Fibroblast of skin of back (primary cell): ENCODE measurements at places on chromosomes 2 and 18.

DNA sequence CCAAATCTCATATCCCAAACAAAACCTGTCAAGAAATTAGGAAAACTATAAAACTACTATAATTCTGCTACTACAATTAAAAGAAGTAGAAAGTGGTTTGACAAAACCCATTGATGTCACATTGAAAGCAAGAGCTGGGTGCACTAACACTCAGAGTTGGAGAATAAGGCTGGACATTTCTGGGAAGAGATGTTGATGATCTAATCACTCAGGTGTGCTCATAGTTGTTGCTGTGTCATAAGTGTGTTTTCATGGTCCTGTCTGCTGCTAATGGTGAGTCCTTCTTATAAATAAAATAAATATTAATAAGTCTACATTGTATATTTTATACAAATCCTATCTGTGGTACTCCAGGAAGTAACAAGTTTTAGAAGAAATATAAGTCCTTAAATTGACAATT, 168.2 kb upstream of the LRP1B start:
- no peak for DNase-seq

DNA sequence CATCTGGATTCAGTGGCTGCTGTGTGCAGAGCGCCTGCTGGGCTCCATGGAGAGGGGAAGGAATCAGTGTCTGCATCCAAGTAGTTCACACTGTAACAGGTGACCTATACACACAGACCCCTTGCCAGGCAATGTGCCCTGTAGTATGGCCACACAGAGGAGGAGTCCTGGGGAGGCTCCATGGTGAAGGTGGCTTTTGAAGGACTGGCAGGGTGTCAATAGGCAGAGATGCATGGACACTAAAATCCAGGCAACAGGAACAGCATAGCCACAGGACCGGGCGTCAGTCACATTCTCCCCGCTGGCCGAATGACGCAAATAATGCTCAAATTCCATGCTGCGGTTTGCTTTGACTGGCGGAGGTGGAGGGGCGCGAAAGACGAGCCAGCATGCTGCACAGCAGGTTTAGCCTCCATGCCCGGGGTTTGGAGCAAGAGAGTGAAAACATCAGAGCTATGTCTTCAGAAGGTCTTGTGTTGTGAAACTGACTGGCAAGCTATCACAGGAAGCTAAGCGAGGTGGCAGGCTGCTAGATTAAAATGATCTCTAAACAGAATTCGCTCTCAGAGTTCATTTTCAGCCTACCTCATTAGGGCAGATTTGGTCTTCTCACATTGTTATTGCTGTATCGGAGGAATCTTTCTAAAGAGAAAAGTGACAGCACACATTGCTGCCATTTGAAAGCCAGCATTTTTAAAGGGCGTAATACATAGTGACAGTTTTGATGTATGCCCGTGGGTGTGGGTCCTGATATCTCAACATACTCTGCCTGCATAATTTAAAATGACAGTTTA, 1.2 kb upstream of the CHMP1B start:
- peak; percentile 91 for DNase-seq

DNA sequence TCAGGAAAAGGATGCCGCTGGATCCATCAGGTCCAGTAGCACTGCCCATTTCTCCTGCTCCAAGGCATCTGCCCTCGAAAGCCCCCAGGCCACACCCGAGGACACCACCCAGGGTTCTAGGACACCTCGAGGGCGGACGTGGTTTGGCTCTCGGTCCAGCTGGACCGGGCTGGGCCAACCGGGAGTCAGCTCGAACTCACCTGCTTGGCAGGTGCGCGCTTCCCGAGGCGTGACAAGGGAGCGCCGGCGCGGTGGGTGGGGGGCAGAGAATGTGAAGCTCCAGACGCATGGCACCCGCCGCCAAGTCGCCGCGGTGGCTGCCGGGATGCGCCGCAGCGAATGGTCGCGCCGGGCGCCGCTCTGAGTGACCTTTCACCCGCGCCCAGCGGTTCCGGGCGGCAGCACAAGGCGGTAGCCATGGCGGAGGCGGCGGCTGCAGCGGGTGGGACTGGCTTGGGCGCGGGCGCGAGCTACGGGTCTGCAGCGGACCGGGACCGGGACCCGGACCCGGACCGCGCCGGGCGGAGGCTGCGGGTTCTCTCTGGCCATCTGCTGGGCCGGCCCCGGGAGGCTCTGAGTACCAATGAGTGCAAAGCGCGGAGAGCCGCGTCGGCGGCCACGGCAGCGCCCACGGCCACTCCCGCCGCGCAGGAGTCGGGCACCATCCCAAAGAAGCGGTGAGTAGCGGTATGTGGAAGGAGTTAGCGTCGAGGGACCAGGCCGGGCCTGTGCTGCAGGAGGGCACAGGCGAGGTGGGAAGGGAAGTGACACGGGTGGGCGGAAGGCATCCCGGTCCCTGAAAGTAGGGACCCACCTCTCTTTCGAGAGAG, at the start of gene AGPS:
Gene AGPS (plus strand): TSS at position 401 of the 830 bp plus-strand sequence. CDS start 17 bp downstream, at position 418.
- DNase-seq: peak; percentile 73

GRCh38 chr2:197141702-197142473, 168.7 kb downstream of the ANKRD44 start:
- no peak for DNase-seq

DNA sequence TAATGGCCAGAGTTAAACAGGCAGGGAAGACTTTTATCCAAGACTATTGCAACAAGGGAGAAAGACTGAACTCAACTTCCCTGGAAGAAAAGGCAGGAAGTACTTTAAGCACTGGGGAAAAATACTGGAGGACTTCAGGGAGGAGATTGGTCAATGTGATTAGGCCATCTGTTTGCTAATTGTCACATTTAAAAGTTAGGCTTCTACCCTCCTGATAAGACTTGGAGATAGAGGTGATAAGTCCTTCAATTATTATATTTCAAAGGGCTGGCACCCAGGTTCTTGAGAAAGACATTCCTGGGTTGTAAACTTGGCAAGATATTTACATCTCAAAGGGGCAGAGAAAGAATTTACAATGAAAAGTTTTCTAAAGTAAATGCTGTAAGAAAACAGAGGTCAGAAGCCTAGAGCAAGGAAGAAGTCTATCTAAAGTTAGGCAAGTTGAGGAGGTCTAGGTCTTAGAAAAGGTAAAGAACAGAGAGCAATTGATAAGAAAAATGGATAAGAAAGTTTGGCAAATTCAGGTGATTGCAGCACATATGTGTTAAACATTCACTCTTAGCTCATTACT, 48.4 kb downstream of the DTNA start:
- DNase-seq: no peak

DNA sequence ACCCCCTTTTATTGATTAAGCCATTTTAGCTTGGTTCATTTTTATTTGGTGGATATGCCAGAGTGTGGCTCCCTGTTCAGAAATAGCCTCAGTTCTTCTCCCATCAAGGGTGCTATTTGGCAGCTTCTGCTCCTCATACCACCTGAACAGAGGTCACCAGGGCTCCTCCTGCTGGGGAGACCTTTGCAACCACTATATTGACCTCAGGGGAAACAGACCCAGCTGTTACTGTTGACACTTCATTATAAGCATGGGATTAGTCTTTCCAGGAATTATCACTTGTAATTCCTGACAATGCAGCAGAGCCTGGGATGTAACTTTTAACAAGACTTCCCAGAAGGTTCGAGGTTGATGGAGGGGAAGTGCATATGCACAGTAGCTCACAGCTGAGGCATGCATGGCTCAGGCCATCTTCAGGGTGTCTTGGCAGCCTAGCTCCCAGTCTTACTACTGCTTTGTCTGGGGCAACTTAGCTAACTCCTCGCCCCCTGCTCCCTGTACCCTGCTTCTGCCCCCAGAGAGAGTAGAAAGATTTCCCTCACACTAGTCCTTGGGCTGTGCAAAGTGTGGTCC, 239.4 kb upstream of the SPRED2 start:
- DNase-seq: no peak

DNA sequence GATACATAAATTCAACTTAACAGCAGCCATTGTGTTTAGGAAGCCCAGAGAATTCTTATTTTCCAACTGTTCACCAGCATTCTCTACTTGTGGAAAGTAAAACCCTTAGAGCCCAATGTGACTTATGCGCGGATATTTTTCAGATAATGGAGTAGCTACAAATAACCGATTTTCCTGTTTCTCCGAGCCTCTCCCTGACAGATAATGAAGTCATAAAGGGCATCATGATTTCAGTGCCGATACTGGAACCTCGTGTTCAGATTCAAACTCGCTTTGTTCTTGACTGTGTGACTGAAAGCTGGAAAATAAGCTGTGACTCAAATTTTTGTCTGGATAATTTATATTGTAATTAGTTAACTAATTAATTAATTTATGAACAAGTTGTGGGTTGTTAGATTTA, 228.2 kb downstream of the VAPA start:
- DNase-seq: no peak

DNA sequence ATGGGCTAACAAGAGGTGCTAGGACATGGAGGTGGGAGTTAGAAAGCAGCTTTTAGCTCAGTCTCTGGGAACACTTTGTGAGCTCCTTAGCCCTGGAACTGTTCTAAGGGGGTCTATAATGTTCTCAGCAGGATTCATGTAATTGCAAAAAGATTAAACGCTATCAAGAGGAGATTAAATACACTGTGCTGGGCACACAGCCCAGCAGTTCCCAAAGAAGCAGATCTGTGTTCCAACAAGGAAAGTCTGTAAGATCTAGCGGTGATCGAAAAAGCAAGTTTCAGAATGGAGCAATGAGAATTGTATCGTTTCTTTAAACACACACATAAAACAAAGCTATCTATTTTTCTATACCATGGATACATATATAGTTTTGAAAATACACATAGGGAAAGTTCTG, 2.4 kb upstream of the ARID5A start:
- no peak for DNase-seq

- DNase-seq: peak; percentile 95
These were observed 118.1 kb upstream of the EPAS1 start for GRCh38 chr2:46179037-46179621.
